ENCODE measurements at places on chromosomes 11 and 22. TPM values are rescaled to one million over a fixed set of nuclear protein-coding genes. Genes with fewer than 3 reads are reported as not detected.

The NLRX1 gene
- 14.1 TPM for total RNA-seq

The RASD2 gene
- total RNA-seq = 0.07 TPM

The CFAP300 gene
- not detected for total RNA-seq

The NADSYN1 gene
- 117 TPM for total RNA-seq

The DEPDC7 gene
- 3.4 TPM for total RNA-seq

The BDNF gene
- total RNA-seq = not detected

The POTEH gene
- total RNA-seq = not detected

The ISX gene
- total RNA-seq = not detected

The OR4D5 gene
- not detected for total RNA-seq

The SERHL2 gene
- total RNA-seq = not detected

The MRGPRX4 gene
- total RNA-seq = not detected

The TTC38 gene
- 63.7 TPM for total RNA-seq

The ZNF214 gene
- total RNA-seq = not detected

The OR51I1 gene
- not detected for total RNA-seq

The PI4KA gene
- total RNA-seq = 88.5 TPM

The ANO9 gene
- 2.4 TPM for total RNA-seq

The ALDH3B2 gene
- not detected for total RNA-seq

The PRMT3 gene
- 42.8 TPM for total RNA-seq

Measured in natural killer cell treated with Interleukin-12 subunit alpha and Interleukin-12 subunit beta and Interleukin-15 and Interleukin-18, amount 100 ng/mL, for 72 hours (primary cell).